ENCODE measurements at places on chromosomes 7 and 10. TPM values are rescaled to one million over a fixed set of nuclear protein-coding genes. Genes with fewer than 3 reads are reported as not detected.

GRCh38 chr7:102407910-102408309, 11.7 kb downstream of the PRKRIP1 start:
- no peaks in the 10 kb centered on the region for H3K4me1 ChIP-seq
- no peaks in the 10 kb centered on the region for H3K27me3 ChIP-seq
- no peak overlapping the region for H3K27ac ChIP-seq
- DNase-seq, result no peak
- H3K36me3 ChIP-seq, result no peaks in the 10 kb centered on the region

GRCh38 chr10:18968159-18968558, 80.4 kb upstream of the MALRD1 start:
- no peaks in the 10 kb centered on the region for H3K4me1 ChIP-seq
- no peak for DNase-seq
- no peaks in the 10 kb centered on the region for H3K36me3 ChIP-seq
- no peak overlapping the region for H3K4me3 ChIP-seq
- no peak overlapping the region for H3K27ac ChIP-seq
- H3K27me3 ChIP-seq, result no peaks in the 10 kb centered on the region

- no peaks in the 10 kb centered on the region for H3K4me1 ChIP-seq
- DNase-seq, result no peak
- H3K27me3 ChIP-seq, result no peaks in the 10 kb centered on the region
- H3K27ac ChIP-seq, result peak overlapping the region; percentile 78
Measured at GRCh38 chr10:6121146-6121545, 32.3 kb downstream of the RBM17 start.

DNA sequence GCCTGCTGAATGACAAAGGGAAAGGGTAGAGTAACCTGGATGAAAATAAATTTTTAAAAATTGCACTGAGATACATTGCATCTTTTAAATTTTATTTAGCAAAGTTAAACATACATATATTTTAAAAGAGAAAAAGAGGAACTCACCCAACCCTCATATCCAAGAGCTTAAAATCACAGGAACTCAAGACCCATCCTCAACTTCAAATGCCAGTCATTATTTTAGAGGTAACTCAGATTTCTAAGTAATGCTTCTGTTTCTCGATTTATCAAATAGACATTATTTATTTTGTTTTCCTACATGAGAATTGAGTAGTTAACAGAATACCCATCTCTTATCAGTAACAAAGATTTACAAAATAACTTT, 32.4 kb upstream of the KMT2E start:
- H3K27ac ChIP-seq, result peak overlapping the region; percentile 96
- H3K4me3 ChIP-seq, result no peak overlapping the region
- no peak for DNase-seq
- H3K27me3 ChIP-seq, result no peaks in the 10 kb centered on the region
- no peaks in the 10 kb centered on the region for H3K36me3 ChIP-seq

DNA sequence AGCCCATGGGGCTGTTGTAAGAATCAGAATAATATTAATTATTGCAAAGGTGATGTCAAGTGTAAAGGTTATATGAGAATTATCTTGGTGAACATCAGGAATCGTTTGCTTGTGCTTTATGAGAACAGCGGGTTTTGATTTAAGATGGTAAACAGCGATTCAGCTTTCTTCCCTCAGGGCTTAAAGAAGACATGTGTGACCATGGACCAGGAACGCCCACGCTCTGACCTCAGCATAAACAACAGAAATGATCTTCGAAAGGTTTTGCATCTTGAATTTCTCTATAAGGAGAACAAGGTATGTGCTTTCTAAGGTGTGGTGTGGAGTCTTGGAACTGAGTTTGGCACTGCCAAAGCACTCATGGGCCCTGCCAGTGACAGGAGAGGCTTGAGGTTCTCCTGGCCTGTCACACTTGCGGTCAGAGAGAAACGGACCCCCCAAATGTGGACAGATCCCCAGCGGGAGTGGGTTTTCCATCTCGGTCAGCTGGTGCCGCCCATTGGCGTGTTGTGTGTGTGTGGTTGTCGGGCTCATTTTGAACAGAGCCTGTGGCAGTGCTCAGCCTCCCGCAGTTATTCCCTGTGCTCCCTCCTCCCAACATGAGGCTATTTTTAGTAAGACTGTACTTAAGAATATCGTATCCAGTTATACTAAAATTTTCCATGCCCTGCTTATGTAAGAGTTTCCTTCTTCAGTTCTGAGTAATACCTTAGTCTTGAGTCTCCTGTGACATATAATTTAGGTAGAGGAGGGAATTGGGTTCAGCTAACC, 7.2 kb downstream of the MINDY4 start:
- no peaks in the 10 kb centered on the region for H3K4me1 ChIP-seq
- H3K27me3 ChIP-seq, result no peaks in the 10 kb centered on the region
- no peaks in the 10 kb centered on the region for H3K36me3 ChIP-seq
- no peak for DNase-seq
- no peak overlapping the region for H3K4me3 ChIP-seq
- H3K27ac ChIP-seq, result no peak overlapping the region

DNA sequence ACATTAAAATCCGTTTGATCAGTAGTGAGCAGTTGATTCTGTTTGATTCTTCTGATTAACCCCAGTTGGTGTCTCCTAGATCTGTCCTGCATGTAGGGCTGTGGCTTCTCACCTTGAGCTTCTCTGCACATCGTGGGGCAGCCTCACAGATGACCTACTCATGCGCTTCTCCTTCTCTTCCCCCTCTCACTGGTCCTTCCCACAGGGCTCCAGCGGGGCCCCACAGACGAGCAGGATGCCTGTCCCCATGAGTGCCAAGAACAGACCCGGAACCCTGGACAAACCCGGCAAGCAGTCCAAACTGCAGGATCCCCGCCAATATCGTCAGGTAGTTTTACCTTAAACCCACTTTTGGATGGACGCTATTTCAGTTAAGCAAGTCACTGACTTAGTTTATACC, 178.9 kb downstream of the ARHGAP21 start:
- no peak overlapping the region for H3K4me3 ChIP-seq
- H3K36me3 ChIP-seq, result no peaks in the 10 kb centered on the region
- DNase-seq, result no peak
- H3K27me3 ChIP-seq, result no peaks in the 10 kb centered on the region
- H3K4me1 ChIP-seq, result no peaks in the 10 kb centered on the region
- no peak overlapping the region for H3K27ac ChIP-seq

The CALHM3 gene
- not detected for total RNA-seq
